ENCODE measurements at places on chromosomes 5 and 9. TPM values are rescaled to one million over a fixed set of nuclear protein-coding genes. Genes with fewer than 3 reads are reported as not detected.
A peak's percentile ranks its signal among the peaks of the same experiment; 100 is the strongest.

PROB1 gene
- total RNA-seq = 0.10 TPM

GALNT12 gene
- 3.2 TPM for total RNA-seq

SLC46A2 gene
- not detected for total RNA-seq

BSPRY gene
- not detected for total RNA-seq

TMEM215 gene
- total RNA-seq = not detected

FBXL7 gene
- total RNA-seq = 5.0 TPM

MARVELD2 gene
- 2.5 TPM for total RNA-seq

C9 gene
- not detected for total RNA-seq

CYLC2 gene
- not detected for total RNA-seq

FOXD4L4 gene
- total RNA-seq = not detected

WHRN gene
- total RNA-seq = 1.7 TPM

STPG3 gene
- total RNA-seq = not detected

FOXI1 gene
- total RNA-seq = not detected

GRCh38 chr5:61263072-61263471 lies 69.0 kb upstream of the ZSWIM6 start:
- DNase-seq = no peak

- no peak for DNase-seq
These were observed 167.8 kb downstream of the DOCK2 start for GRCh38 chr5:169804861-169805260.

- DNase-seq = no peak
These were observed 186.0 kb downstream of the NXNL2 start for GRCh38 chr9:88721025-88721424.

GRCh38 chr5:105924366-105924765 lies 1746.4 kb downstream of the EFNA5 start:
- no peak for DNase-seq

- DNase-seq = no peak
These were observed 23.9 kb upstream of the KDM4C start for GRCh38 chr9:6733831-6734230.

DNA sequence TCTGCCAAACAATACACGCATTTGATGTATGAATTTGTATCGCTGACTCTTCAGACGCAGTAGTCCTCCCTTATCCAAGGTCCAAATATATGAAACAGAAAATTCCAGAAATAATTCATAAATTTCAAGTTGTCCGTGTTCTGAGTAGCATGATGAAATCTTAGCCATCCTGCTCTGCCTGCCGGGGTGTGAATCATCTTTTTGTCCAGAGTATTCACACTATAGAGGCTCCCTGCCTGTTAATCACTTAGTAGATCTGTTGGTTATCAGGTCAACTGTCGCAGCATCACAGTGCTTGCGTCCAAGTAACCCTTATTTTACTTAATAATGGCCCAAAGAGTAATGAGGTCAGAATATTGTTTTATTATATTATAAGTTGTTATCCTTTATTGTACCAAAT lies 268.1 kb downstream of the DOCK8 start:
- no peak for DNase-seq

DNA sequence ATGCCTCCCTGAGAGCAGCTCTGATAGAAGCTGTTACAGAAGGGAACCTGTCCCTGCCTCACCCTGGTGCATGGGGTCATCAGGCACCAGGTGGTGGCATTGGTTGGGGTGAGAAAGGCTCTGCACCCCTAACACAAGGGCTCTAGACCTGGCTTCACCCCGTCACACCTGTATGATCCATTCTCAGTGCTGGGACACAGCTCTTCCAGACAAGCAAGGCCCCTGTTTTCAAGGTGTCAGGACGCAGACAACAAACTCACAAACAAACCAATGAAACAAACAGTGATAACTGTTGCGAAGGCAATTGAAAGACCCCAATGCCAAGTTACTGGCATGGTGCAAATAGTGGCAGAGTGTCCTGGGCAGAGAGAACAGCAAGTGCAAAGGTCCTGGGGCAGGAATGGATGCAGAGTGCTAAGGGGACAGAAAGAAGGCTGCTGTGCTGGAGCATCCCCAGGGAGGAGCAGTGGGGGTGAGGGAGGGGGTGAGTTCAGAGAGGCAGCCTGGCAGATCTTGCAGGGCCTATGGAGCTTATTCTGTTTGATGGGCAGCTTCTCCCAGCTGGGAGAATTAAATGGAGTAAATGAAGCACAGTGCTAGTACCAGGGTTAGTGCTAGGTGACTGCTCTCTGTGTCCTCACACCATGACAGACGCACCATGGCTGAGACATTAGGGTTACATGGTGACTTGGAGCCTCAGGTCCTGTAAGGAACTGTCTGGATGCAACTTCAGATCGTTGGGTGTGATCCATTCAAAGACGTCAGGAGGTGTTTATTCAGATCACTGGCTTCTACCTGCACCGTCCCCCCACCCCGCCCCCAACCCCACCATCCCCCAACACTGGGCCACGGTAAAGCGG lies 67.9 kb upstream of the UNC5A start:
- DNase-seq = no peak

DNA sequence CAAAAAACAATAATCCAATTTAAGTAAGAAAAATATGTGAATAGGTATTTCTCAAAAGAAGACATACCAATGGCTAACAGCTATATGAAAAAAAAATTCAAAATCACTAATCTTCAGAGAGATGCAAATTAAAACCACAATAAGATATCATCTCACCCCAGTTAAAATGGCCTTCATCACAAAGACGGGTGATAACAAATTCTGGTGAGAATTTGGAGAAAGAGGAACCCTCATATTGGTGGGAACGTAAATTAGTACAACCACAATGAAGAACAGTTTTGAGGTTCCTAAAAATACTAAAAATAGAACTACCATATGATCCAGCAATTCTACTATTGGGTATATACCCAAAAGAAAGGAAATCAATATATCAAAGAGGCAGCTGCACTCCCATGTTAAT lies 94.3 kb downstream of the TMEM167A start:
- no peak for DNase-seq

DNA sequence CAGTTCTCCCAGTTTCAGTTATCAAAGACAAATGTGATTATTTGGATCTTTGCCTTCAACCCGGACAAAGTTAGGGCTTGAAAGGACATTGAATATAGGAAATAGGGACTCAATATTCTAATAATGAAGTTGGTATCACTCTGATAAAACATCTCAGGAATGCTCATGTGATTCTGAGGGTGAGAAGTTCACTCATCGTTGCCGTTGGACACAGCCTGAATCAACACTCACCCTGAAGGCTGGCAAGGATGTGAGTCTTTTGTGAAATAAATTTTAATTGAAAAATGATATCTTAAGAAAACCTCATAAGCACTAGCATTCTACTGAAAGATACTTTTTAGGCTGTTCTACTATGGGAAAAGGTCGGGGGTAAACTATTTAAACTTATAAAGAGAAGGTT lies 44.8 kb upstream of the C9orf72 start:
- DNase-seq = no peak

DNA sequence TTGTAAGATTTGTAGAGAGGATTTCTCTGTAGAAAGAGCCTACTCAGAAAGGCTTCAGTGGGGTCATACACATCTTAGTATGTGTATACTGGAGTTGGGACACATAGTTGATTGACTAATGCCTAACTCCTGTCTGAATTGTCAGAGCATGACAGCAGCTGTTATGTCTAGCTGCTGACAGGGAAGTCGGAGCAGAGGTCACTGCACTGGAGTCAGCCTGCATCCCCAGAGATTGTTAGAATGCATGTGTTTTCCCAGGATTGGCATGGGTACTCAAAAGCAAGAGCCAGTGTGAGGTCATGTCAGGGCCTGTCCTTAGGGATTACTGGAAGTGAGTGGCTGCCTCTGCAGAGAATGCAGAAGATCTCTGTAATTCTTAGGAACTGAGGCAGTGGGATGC lies 82.7 kb downstream of the ITGA1 start:
- DNase-seq = no peak

DNA sequence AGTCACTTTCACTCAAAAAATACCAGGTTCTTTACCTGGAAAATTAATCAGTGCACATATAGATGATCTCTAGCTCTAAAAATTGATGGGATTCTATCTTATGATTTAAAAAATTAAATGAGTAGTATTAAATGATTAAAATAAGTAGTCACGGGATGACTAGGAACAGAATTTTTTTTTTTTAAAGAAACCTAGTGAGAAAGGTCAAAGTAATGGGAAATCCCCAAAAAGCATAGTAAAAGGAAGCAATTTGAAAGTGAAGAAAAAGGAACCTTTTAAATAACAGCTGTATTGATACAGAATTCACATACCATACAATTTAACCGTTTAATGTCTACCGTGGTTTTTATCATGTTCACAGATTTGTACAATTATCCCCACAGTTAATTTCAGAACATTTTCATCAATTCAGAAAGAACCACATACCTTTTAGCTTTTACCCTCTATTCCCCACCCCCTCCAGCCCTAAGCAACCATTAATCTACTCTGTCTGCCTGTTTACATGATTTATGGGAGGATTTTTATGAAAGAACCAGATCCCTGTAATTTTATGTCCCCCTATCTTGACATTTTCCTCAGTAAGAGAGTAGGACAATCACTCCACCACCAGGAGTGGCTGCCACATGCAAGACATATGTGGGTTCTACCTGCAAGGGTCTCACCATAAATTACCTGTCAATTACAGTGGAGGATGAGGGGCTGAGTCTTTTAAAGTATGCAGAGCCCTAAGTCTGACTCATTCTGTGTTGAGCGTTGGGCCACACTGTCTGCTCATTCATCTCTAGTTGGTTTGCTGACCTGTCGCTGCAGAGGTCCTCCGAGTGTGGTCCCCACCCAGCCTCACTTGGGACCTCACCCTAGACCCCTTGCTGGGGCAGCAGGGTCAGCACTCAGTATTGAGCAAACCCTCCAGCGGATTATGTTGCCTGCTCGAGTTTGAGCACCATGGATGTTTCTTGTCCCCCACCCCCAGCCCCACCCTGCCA lies 16.0 kb downstream of the ANKRD33B start:
- no peak for DNase-seq

DNA sequence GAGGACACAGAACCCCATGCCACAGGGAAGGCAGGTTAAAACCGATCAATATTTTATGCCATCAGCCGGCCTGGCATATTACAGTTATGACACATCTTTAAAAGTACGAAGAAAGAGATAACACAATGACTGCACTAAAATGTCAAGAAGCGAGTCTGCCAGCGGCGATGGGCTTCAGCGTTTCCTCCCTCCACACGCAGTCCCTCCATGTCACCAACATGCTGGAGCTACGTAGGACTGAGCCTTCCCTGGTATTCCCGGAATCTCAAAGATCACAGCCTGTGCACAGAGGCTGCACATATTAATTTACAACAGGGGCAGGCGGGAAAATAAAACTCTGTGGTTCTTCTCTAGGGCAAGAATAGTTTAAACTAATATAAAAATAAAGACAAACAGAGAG lies 257.7 kb downstream of the IRX1 start:
- DNase-seq = no peak

GRCh38 chr9:101508211-101508610 lies 25.4 kb upstream of the RNF20 start:
- DNase-seq = no peak

- DNase-seq = no peak
These were observed 173.2 kb upstream of the TRPC7 start for GRCh38 chr5:136538534-136538933.

DNA sequence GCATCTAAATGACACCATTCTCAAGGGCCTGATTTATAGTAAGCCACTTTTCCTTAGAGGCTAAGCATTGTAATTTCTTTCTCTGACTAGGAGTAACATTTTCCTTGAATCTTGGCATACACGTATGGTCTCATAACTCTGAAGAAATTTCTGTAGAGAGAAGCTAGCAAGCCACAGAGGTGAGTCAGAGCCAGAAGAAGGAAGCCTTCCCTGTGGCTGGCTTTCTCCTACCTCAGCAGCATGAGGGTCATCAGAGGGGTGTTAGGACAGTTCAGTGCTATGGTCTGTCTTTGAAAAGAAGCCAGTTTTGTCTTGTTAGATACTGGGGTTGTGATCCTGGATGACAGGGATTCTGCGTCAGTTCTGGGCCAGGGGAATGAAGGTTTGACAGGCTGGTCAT lies 3.2 kb downstream of the SNX30 start:
- DNase-seq = peak; percentile 78

DNA sequence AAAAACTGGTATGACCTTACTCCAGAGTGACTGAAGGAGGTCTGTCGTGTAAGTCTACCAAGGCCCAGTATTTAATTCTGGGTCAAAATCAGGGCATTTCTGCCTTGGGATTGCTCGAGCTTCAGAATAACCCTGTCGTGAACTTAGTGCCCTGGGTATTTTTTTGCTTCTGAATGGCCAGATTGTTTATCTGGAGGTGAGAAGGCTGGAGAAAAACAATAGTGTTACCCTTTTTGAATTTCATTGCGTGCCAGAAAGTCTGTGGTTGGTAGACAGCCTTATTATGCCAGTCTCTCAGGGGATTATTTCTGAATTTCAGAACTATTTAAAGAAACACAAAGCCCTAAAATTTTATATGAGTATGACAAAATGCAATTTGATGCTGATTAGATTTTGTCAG lies 323.4 kb downstream of the CSNK1G3 start:
- DNase-seq = no peak

DNA sequence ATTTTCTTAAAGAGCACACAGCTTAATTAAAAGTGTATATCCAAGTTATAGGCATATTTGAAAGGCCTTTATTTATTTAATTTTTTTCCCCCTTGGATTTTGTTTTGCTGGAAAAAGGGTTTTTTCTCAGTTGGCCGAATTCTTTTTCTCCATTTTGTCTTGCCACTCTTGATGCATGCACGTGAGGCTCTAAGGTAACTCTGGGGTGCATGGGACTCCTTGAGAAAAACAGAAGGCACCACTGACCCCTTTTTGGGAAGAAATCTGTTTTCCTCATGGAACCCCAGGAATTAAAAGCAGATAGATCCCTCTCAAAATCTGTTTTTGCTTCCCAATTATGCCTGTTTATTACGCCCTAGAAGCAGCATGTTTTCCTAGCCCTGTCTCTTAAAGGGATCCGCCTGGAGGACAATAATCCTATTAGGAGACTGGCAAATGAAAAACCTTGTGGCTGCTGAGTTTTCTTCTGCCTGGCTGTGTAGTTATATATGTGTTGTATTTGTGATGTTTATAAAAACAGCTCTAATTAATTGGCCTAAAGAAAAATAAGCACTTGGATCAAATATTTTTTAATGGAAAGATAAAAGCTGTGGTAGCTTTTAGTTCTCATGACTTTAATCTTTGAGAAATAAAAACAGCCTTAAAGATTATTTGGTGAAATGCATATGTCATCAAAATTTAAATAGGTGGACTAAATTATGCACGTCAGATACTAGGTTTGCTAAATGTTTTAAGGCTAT lies 435.1 kb upstream of the CDH9 start:
- DNase-seq = peak; percentile 41

- DNase-seq = peak; percentile 52
These were observed 101.2 kb upstream of the TRIM32 start for GRCh38 chr9:116585896-116586295.

- no peak for DNase-seq
These were observed 4.0 kb upstream of the TEX48 start for GRCh38 chr9:114685951-114686350.

DNA sequence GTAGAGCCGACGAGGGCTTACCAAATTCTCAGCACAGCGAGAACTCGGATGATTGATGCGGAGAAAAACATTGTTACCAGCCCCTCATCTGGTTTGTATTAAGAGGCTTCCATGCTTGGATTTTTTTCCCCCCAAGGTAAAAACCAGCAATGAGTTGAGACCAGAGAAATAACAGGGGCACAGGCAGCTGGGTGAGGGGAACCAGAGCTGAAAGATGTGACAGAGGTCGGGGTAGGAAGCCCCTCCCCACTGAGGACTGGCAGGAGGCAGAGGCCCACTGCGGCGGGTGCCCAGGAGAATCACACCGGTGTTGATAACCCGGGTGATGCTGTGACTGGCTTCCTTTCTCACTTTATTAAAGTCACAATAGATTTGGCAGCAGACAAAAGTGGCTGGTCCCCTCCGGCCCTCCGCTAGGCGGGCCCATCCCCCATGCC lies 116.5 kb upstream of the PHYKPL start:
- DNase-seq = peak; percentile 22

GRCh38 chr9:89711866-89712265 lies 107.1 kb downstream of the GADD45G start:
- no peak for DNase-seq

Data from RPMI7951 (cell line).